ENCODE measurements at places on chromosomes 6 and 20.

DNA sequence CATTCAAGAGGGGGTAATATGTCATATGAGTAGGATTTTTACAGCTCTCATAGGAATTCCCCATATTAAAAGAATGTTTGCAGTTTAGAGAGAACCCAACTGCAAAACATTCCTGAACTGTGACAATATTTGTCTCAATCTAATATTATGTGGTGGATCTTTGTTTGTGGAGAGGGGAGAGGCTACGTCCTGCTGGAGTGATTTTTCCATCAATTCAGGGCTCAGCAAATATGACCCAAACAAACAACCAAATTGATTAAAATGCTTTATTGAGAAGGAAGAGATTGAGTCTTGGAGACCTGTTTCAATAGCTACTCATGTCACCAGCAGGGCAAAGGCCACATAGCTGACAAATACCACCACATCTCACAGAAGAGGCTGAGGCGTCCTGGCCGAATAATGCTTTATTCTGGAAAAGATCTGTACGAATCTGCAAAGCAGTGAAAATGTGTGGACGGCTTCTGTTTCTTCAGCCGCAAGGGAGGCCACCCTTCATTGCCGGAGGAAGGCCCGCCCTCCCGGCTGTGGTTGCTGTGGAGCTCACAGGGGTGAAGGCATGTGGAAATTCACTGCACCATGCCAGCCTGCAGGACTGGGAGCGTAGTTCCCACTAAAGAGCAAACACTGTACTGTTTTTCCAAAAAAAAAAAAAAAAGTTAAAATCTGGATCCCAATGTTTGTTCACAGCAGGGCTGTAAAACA, 89.7 kb upstream of the QKI start:
- no peak for DNase-seq

DNA sequence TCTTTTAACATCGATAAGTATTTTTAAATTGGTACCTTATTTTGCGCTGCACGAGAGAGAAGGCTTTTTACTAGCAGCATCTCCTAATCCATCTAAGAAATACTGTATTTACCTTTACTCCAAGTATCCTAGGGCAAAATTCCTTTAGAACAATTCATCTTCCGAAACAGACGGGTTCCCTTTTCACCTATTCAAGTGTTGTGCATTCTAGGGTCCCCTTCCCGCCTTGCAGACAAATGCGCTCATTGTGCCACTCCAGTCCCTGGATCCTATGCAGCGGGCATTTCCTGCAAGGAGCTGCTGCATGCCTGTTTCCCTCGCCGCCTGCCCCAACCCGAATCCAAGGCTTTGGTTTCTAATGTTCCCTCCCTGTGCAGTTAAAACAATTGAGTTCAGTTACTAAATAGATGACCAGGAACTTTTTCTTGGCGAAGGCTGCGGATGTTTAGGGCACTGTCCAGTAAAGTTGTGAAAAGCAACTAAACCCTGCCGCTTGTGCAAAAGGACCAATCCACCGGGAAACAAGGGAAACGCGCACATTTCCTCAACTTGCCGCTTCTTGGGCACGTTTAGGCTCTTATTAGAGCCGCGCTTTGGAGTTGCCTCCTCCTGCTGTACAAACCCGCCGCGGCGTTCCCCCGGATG, 556 bp upstream of the SCAF8 start:
- DNase-seq, result no peak

DNA sequence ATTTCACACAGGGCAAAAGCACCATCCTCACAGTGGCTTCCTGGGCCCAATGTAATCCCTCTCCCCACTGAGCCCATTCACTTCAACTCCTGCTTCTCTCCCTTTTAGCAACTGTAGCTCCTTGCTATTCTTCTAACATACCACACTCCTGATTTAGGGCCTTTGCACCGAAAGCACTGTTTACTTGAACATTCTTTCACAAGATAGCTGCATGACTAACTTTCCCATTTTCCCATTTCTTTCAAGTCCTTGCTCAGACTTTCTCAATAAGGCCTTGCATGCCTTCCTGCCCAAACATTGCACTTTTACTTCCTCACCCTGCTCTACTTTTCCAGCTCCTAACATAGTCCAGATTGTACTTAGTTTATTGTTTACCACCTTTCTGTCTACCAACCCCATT, 73.0 kb downstream of the SHPRH start:
- no peak for DNase-seq

DNA sequence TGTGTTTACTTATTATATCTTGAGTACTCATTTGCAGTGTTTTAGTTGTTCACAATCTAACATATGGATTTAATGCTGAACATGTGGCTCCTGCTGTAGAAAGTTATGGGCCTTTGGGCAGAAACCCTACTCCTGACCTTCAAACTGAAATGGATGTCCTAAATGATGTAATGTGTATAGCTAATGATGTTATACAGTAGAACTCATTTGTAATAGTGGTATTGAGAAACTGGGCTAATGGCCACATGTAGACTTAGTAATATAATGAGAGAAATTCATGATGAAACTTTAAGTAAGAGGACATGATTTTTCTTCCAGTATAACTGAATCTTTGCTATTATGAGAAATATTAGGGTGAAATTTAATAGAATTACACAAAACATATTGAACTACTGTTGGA, 121.3 kb upstream of the PTPRK start:
- DNase-seq, result no peak

GRCh38 chr20:54665812-54666211, 190.4 kb downstream of the DOK5 start:
- no peak for DNase-seq

- DNase-seq, result no peak
Measured at GRCh38 chr6:1016329-1017302, 295.3 kb upstream of the FOXQ1 start.

DNA sequence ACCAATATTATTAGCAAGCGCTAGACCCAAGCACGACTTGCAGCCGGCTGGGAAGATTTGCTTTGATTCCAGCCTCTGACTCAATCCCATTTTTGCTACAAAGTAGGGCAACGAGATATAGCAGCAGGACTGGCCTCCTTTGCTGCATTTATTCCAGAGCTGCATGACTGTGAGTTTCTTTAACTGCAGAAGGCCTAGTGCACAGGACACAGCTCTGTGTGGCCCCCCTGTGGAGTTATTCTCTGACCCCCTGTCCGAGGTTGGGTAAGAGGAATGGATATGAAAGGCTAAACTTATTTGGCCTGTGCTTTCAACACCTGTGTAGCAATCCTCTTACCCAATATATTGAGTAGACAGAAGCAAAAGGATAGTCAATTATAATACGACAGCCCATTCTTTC, 133.3 kb upstream of the SPTLC3 start:
- no peak for DNase-seq

All from NCI-H2081 treated with DMSO at 0.1 percent for 48 hours (cell line).